ENCODE measurements at places on chromosomes 16 and 17. TPM values are rescaled to one million over a fixed set of nuclear protein-coding genes. Genes with fewer than 3 reads are reported as not detected.

DNA sequence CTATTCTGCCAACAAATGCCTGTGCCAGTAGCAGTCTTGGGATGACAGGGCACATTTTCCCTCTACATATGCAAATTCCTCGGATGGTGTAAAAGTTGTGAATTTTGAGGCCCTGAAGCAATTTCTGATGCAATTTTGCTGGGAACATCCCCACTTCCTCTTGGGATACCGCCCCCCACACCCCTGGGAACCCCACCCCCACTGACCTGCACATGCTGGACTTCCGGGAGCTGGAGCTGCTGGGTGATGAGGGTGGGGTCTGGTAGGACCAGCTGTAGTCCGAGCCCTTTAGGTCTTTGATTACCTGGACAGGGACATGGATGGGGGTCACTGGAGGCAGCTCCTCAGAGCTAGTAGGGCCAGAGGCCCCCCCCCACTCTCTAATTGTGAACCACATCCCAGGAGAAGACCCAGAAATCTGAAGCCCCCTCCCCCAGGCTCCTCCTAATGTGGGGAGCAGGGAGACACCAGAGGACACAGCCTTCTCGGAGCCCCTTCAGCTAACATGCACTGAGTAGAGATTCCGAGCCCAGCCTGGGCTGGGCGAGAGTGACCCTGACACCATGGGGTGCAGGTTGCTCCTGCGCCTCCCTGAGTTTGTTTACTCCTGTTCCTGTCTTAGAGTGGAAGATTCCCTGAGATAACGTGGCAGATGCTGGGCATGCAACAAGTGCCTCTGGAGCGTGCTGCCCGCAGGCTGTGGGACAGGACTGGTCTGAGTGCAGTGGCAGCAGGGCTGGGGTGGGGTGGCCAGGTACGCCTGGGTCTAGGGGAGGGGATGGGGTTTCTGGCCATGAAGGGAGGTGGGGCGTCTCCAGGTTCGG is 9.0 kb downstream of the MTSS2 start:
- DNase-seq, result no peak

- DNase-seq, result no peak
These were observed 39.8 kb downstream of the ZNF778 start for GRCh38 chr16:89257281-89257731.

GRCh38 chr16:75320435-75320834 is 69.0 kb upstream of the BCAR1 start:
- no peak for DNase-seq

- DNase-seq, result no peak
These were observed 27.7 kb downstream of the CDIP1 start for GRCh38 chr16:4510747-4511426.

STAC2 gene
- not detected for total RNA-seq

All from glomerular endothelial cell (primary cell).